Activated CD4-positive, alpha-beta T cell treated with anti-CD3 and anti-CD28 coated beads, Interleukin-2, amount 50 U/mL, for 16 hours (primary cell): ENCODE measurements at places on chromosomes 1 and 21.

DNA sequence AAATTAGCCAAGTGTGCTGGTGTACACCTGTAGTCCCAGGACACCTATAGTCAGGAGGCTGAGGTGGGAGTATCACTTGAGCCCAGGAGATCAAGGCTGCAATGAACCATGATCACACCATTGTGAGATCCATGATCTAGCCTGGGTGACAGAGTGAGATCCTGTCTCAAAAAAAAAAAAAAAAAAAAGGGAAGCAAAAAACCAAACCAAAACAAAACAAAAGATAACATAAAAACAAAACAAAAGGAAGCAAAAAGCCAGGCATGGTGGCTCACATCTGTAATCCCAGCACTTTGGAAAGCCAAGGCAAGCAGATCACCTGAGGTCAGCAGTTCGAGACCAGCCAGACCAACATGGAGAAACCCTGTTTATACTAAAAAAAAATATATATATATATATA, 9.4 kb upstream of the AKR1A1 start:
- no peak for DNase-seq

DNA sequence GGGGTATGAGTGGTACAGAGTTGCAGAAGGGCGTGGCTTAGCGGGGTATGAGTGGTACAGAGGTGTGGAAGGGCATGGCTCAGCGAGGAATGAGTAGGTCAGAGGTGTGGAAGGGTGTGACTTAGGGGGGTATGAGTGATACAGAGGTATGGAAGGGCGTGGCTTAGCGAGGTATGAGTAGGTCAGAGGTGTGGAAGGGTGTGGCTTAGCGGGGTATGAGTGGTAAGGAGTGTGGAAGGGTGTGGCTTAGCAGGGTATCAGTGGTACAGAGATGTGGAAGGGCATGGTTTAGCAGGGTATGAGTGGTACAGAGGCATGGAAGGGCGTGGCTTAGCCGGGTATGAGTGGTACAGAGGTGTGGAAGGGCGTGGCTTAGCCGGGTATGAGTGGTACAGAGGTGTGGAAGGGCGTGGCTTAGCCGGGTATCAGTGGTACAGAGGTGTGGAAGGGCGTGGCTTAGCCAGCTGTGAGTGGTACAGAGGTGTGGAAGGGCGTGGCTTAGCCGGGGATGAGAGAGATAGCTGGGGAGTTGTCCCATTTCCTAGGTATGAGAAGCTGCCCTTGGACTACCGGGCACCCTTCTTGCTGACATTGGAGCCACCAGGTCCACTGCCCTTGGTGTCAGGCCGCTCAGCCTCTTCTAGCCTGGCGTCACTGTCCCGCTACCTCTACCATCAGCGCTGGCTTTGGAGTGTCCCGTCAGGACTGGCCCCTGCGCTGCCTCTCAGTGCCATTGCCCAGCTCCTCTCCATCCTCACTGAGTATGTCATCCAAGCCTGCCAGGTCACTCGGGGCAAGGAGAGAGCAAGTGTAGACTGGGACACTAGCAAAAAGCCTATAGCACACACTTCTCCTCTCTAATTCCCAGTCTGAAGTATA, 29.8 kb downstream of the HYI start:
- DNase-seq, result peak; percentile 16

DNA sequence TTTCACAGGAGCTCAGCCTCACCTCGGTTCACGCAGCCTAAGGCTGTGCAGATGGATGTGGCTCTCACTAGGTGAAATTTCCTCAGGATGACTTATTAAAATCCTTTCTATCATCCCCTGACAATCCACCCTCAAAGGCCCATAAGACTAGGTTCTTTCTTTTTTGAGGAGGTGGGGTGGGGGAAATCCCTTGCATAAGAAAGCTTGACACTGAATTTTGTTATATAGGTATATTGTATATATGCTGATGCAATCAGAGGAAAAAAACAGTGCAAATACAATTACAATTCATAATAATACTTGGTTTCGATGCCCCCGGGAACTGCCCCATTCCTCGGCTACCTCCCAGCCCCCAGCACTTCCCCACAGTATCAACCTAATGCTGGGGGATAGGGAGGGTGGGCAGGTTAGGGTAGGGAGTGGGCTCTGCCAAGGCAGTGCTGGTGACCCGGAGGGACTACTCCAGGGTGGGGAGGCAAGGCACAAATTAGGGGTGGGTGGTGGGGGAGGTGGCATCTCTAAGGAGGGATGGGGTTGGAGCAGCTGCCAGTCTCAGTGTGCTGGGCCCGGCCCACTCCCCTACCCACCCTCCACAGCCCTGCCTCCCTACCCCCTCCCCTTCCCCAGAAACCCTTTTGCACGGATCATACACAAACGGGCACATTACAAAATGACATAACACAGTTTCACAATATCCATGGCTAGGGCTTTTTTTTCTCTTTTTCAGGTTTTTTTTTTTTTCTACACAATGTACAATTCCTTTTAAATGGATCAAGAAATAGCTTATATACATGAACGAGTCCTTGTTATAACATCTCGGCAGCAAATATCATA, 30.9 kb downstream of the SLC27A3 start:
- DNase-seq, result no peak

DNA sequence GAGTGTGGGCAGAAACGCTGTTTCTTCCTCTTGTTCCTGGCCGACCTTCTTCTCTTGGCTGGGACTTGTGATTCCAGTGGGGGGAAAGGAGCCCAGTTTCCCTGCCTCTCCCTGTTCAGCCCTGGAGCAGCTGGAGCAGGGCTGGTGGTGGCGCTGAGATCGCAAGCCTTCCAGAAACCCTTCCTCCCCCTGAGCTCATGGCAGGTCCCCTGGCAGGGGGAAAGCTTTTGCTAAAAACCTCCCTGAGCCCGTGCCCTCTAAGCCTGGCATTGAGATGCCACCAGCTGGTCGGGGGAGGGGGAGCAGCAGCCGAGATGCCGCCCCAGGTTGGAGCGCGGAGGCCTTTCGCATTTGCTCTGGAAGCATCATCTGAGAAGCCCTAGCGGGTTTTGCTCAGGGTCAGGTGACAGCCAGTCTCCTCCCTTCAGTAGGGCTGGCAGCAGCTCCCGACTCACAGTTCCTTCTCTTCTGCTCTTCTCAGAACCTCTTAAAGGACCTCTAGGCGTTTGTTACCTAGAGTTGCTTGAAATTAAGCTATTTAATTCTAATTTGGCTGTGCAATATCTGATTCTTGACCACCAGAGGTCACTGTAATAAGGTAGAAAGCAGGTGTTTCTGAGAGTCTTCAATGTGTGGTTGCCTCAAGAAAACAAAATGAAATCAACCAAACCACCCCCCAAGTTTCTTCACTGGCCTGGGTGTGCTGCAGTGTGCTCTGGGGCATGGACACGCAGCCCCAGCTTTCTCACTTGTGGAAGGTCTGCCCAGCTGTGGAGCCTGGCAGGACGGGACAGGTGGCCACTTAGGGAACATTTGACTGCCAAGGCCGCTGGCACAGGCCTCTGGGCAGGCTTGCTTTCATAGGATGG, 257.3 kb downstream of the CAMTA1 start:
- DNase-seq, result peak; percentile 18

DNA sequence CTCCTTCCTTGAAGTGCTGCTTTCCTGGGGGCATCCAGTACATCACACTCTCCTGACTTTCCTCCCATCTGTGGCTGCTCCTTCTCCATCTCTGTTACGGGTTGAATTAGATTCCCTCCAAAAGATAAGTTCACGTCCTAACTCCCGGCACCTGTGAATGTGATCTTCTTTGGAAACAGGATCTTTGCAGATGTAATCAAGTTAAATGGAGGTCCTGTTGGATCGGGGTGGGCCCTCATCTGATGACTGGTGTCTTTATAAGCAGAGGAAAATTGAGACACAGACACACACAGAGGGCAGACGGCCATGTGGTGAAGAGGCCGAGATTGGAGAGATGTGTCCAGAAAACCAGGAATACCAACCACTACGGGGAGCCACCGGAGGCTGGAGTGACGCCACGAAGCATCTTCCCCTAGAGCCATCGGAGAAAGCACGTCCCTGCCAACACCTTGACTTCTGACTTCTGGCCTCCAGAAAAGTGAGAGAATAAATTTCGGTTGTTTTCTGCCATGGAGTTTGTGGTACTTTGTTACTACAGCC, 36.0 kb downstream of the ZBTB18 start:
- no peak for DNase-seq

DNA sequence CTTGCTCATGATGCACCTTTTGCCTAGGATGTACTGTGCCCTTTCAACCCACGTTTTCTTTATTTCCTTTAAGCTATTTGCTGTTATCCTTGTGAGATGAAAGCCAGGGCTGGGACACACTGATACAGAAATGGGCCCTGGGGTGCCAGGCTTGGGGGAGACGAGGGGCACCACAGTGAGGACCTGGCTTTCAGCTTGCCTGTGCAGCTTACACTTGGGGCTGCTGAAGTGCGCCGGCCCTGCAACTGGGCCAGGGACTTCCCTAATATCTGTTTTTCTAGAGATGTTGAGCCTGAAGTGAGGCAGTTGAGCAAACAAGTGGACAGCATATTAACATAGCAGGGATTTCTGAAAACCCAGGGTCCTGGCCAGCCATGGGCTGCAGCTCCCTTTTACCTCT, 42.5 kb upstream of the SLC19A1 start:
- no peak for DNase-seq

DNA sequence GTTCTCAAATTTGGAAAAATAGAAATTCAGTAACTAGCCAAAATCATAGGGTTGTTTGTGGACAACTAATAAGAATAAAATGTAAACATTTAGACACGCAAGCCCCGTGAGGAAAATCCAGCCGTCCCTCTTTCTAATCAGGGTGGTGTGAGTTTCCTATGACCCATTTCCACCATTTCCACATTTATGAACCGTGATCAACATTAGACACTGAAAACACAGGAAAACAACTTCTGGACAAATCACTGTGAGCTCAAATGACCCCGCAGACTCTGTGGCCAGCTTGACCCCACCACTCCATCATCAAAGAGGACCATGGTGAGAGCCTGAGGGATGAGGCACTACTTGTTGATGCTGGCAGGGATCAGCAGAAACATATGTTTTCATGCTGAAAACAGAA, 101.0 kb downstream of the SIM2 start:
- DNase-seq, result no peak

GRCh38 chr1:4018466-4019146, 118.5 kb upstream of the C1orf174 start:
- DNase-seq, result no peak

DNA sequence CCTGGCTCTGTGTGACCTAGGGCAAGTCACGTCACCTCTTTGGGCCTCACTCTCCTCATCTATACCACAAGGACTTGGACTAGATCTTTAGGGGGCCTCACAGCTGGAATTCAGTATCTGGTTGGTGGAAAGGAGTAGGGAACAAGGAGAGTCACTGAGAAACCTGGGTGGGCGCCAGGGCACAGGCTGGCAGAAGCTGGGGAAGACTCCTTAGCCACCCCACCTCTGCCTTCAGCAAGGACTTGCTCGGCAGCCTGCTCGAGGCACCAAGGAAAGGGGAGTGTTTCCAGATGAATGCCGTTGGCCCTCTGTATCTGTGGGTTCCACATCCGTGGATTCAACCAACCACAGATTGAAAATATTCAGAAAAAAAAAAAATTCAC, 1.2 kb upstream of the OPTC start:
- DNase-seq, result no peak

- no peak for DNase-seq
Measured at GRCh38 chr1:64539781-64540218, 69.9 kb downstream of the CACHD1 start.

GRCh38 chr1:205587581-205587980, 44.2 kb downstream of the ELK4 start:
- no peak for DNase-seq

DNA sequence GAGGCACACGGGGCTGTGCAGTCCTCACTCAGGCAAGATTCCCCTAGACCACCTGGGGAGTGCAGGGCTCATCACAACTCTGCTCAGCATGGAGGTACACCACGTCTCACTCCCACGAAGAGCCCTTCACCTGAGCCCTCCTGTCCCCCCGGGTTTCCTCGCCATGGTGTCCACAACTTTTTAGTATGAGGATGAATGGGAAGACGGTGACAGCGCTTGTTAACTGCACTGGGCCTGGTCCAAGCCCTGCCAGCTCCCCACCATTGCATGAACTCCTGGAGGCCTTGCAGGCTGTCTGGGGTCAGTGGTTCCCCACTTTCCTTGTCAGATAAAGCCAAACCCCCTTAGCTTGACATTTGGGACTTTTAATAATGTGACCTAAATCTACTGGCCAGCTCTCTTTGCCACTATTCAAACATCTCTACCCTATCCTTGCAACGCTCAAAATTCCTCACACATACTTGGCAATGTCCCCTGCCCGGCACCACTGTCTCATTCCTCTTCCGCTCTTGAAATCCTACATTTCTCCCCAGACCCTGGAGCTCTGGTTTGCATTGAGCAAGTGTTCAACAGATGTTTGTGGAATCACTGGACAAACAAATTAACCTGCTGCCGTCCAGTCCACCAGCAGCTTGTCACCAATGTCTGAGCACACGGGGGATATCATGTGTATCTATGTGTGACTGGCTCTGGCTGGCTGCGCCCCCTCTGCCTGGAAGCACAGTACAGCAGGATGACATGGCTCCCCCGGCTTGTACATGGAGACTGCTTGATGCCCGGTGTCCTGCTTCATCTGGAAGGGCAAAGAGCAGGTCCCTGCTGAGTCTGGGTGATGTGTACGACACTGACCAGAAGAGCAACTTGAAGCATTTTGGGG, 11.2 kb downstream of the TMEM9 start:
- no peak for DNase-seq

- no peak for DNase-seq
Measured at GRCh38 chr1:68785328-68785727, 288.4 kb upstream of the DEPDC1 start.

GRCh38 chr1:236240675-236241074, 41.1 kb downstream of the ERO1B start:
- no peak for DNase-seq

- no peak for DNase-seq
Measured at GRCh38 chr1:231497629-231498152, 30.8 kb upstream of the TSNAX start.

GRCh38 chr1:178938959-178939317, 68.1 kb upstream of the ANGPTL1 start:
- DNase-seq, result no peak

- no peak for DNase-seq
Measured at GRCh38 chr1:2927393-2928360, 93.6 kb upstream of the ACTRT2 start.

- no peak for DNase-seq
Measured at GRCh38 chr1:95582746-95583145, 348.7 kb downstream of the RWDD3 start.

DNA sequence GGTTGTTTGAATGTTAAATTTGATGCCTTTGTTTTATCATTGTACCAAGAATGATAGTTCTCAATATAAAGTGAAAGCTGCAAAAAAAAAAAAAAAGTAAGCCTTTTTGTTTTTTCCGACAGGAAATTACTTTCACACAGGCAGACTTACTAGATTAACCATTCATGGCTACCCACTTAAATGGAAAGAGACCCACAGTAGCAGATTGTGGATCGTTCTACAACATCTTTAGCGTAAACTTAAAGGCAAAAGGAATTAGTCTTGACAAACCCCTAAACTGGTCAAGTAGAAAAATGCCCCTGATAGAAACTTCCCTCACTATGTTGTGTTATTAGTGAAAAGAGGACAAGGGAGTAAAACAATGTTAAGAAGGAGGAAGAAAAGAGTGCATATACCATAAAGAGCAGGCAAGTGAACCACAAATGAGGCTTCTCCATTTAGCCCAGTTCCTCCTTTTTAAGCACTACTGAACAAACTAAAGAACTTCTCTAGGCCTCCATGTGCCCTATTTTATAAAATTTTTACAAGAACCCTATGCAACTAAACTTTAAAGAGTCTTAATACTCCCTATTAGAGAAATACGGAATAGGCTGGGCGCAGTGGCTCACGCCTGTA, 1560.3 kb downstream of the MRPL39 start:
- DNase-seq, result no peak

GRCh38 chr1:192038567-192038966, 119.7 kb upstream of the RGS18 start:
- no peak for DNase-seq

GRCh38 chr1:47995306-47996050, 1.7 kb downstream of the TRABD2B start:
- no peak for DNase-seq
